ENCODE measurements at places on chromosomes 7 and 10. TPM values are rescaled to one million over a fixed set of nuclear protein-coding genes. Genes with fewer than 3 reads are reported as not detected.

DNA sequence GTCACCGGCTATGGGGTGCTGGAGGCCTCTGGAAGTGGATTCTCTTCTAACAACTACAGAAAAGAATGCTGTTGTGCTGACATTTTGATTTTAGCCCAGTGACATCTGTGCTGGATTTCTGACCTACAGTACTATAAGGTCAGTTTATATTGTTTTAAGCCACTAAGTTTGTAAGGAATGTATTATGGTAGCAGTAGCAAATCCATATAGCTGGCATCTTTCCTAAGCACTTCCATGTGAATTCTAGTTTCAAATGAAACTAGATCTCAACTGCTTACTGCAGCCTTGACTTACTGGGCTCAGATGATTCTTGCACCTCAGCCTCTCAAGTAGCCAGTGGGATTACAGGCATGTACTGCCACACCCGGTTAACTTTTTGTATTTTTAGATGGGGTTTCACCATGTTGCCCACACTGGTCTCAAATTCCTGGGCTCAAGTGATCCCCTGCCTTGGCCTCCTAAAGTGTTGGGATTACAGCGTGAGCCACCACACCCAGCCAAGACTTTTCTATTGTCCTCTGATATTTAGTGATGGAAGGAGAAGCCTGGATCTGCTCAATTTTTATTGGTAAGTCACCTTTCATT, 414.0 kb downstream of the PHTF2 start:
- no peak for DNase-seq

DNA sequence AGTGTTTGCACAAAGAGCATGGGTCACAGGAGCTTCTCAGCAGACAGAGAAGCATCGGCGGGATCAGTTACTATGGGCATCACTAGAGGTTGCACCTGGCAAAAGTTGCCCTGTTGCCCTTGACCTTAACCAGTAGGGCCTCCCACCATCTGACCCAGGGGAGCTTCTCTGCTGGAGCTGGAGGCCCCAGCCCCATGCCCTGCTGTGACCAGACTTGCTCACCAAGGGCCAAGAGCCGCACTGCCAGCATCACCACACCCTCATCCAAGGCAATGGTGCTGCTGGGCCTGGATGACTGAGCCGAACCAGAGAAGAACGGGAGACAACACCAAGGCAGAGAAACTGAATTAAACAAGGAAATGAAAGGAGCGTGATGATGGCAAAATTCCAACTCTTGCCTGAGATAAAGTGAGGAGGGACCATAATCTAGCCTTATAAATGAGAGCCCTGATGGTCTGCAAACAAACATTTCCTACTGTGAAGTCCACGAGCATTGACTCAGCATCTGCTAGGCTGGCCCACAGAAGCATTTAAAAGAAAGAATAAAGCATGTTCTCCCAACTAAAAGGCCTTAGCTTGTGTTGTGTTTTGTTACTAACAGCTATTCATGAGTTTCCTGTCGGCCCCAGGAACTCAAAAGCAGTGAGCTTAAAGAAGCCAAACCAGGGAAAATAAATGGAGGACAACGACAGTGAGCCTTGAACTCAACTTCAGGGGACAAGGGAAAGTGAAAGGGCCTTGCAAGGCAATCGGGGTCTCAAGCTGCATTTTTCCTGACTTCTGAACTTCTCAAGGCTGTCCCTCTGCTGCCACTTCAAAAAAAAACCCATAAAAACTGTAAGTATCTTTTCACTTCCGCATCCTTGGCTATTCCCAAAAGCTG, 60.4 kb downstream of the AFAP1L2 start:
- DNase-seq = no peak

DNA sequence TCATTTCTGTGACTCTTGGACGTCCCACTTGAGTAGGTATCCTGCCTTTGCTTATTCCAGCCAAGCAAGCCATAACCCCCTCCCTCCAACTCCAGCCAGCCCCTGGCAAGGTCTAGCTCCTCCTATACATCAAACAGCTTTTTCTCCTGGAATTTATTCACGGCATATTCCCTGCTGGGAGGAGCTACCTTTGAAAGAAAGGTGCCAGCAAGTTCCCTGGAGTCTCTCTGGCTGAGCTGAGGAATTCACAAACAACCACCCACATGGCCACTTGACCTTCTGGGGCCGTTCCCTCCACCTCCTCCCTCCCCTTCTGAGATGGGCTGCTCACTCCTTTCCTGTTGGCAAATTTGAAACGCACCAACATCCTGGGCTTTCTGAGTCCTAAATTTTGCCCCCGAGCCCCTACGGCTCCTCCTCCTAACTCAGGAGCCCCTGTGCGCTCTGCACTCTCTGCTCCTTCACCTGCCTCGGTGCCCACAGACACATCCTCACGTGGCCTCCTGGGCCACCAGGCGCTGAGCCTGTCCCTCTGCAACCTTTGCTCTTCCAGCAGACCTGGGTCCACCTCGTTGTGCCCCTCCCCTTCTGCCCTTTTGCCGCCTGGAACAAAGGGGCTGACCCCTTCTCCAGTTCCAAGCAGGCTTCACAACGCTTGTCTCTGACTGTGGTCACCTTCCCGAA, 48.0 kb downstream of the HSPA12A start:
- DNase-seq = no peak

NEBL gene
- polyA plus RNA-seq = 75.5 TPM

DNA sequence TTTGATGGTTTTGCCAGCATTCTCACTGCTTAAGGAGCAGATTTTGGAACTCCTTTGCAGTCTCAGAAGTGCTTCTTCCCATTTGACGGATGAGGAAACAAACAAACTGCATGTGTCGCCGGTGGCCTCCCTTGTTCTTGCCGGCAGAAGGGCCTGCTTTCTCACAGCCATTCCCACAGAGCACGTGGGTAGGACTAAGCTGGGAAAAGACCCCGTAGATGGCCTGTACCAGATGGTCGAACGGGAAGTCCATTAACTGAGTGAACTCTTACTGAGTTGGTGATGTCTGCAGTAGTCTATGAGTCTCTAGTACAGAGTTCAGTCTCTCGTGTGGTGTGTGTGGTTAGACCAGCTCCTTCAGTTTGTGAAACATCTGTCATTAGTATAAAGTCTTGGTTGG, 131.9 kb downstream of the TRRAP start:
- no peak for DNase-seq

FAM24A gene
- not detected for polyA plus RNA-seq

- DNase-seq = no peak
Observed at GRCh38 chr7:16421333-16422102, at the start of gene CRPPA. CRPPA (minus strand) TSS chr7:16421538; CDS start chr7:16421322, 216 bp downstream.

DNA sequence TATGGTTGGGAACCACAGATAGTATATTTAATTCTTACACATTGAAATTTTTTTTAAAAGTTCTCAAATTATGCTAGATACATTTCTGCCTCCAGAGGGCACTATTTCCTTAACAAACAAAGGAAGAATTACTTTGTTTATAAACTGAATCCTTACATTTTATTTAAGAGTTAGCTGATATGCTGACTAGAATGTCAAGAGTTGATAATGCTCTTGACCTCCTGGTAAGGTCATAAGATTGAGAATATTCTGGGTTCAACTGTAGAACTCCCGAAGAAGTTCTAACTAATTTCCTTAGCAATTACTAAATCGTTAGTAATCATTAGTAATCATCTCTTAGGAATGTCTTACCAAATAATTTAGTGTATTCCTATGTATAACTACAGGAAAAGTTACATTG, 95.3 kb upstream of the CYP26C1 start:
- peak; percentile 29 for DNase-seq

- no peak for DNase-seq
Observed at GRCh38 chr10:89670926-89671325, 25.9 kb upstream of the PANK1 start.

GRCh38 chr10:130799532-130799931, 512.0 kb downstream of the TCERG1L start:
- DNase-seq = no peak

GRCh38 chr7:89133357-89133756, 337.8 kb upstream of the TEX47 start:
- DNase-seq = no peak

KDM7A gene
- polyA plus RNA-seq = 11.2 TPM

All from left renal cortex interstitium (tissue), 4 donors.